NCI-H1417 treated with DMSO at 0.1 percent for 48 hours (cell line): ENCODE measurements at places on chromosomes 13 and 19.

GRCh38 chr13:43122791-43123190 is 99.4 kb downstream of the DNAJC15 start:
- DNase-seq = no peak

DNA sequence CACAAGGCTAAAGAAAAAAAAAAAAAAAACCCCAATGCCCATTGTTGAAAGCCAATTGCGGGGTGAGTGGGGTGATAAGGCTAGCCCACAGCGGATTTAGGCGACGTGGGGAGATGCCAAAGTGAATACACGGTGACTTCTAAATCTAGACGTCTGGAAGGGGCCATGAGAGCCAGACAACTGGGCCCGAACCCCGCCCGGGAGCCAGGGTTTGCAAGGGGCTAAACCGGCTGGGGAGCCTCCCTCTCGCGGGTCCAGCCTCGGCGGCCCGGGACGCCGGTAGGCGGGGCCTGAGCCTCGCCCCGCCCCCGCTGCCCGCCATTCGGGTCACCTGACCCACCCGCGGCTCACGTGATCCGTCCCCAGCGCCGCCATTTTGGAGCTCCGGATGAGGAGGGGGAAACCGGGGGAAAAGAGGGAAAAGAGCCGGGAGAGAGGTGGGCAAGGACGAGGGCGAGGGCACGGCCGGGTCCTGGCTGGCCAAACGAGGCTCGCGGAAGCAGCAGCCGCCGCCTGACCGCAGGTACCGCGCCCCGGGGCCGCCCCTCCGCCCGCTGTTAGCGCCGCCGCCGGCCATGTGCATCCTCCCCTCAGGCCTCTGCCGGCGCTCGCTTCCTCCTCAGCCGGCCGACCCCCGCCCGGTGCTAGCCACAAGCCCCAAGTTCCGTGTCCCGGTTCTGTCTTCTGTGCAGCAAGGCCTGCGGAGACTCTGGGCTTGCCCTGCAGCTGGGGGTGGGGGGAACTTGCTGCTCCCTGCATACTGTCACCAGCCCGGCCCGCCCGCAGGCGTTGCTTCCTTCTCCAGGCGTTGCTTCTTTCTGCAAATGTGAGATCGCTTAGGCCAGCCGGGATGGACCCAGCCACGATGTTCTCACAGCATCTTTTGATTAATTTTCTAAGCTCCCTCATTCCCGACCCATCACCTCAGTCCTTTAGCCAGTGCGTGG is at the start of gene ZNF507:
TSS of gene ZNF507 (plus strand) at position 350 of the 947 bp plus-strand sequence. CDS start 7,221 bp downstream, outside the sequence.
- no peak for DNase-seq

- no peak for DNase-seq
These were observed 19.1 kb downstream of the CEBPG start for GRCh38 chr19:33392341-33393285.

DNA sequence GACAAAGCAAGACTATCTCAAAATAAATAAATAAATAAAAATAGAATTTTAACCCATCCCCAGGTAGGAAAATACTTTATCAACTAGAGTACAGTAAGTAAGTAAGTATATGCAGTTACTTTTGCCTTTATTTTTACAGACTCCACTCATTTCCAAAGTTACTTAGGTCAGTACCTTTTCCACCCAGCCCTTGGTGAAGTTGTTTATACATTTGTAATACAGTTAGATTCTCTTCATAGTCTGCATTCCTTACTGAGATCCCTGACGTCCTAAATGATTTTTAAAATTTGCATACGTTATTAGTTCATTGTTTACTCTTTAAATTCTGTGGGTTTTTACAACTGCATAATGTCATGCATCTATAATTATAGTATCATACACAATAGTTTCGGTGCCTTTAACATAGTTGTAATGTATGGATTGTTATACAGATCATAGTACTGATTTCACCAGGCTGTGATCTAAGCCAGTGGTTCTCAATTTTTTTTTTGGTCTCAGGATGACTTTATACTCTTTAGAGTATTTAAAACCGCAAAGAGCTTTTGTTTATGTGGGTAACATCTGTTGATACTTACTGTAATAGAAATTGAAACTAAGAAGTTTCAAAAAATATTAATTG is 10.4 kb downstream of the SETDB2 start:
- no peak for DNase-seq

- DNase-seq = no peak
These were observed 412.9 kb upstream of the SPRY2 start for GRCh38 chr13:80753866-80754265.

GRCh38 chr19:44236384-44236783 is 23.3 kb upstream of the ZNF233 start:
- DNase-seq = no peak

DNA sequence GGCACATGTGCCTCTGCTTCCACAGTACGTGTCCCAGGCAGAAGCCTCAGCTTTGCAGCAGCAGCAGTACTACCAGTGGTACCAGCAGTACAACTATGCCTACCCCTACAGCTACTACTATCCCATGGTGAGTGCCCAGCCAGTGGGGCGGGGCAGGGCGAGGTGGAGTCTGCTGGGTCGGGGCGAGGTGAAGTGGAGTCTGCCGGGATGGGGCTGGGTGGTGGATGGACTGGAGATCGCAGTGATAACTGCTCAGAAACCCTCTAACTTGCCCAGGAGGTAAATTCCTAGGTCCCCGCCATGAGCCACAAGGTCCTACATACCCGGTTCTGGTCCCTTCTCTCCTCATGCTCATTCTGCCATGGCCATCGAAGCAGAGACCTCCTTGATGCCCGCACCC is 3.6 kb downstream of the LENG8 start:
- no peak for DNase-seq

DNA sequence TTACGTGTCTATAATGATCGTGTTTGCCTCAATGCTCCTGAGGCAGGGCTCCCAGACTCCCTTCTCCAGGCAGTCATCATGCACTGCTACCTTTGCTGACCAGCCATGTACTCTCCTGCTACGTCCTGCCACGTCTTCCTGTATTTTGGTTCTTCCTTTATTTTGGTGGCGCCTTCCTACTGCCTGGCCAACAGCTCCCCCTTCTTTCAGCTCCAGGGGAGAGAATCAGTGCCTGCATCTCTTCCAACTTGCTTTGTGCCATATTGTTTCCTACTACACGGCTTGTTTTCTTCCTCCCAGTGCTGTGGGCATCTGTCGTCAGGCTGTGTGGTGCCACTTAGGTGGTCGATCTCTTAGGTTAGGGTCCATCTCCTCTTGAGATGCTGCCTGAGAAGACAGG is 96.2 kb downstream of the FGF9 start:
- DNase-seq = no peak

- no peak for DNase-seq
These were observed 453.0 kb downstream of the SLITRK5 start for GRCh38 chr13:88124142-88124541.

DNA sequence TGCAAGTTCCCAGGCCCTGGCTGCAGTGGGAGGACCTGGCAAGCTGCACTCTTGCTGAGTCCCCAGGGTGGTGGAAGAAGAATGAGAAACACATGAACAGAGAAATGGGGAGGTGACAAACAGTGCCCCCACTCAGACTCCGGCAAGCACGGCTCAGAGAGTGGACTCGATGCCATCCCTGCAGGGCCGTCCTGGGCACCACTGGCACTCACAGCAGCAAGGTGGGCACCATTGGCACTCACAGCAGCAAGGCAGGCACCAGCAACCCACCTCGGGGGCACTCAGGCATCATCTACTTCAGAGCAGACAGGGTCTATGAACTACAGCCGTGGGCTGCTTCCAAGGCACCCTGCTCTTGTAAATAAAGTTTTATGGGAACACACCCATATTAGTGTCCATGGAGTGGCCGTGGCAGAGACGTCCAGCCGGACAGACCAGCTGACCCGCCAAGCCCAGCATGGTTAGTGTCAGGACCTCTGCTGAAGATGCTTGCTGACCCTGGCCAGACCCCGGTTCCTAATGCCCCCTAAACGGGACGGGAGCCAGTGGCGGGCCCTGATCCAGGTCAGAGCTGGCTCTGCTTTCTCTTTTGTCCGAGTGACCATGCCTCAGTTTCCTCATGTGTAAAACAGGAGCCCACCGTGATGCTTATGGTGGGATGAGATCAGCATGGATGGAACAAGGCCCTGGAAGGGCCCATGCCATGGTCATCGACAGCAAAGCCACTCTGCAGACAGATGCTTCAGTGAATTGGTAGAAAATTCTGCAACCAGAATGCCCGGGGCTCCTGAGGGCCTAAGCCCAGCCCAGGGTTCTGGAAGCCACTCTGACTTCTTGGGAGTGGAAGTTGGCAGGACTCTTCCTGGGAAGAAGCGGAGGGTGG is 2.1 kb upstream of the F10 start:
- no peak for DNase-seq

GRCh38 chr13:104799152-104799551 is 1732.9 kb upstream of the SLC10A2 start:
- DNase-seq = no peak

DNA sequence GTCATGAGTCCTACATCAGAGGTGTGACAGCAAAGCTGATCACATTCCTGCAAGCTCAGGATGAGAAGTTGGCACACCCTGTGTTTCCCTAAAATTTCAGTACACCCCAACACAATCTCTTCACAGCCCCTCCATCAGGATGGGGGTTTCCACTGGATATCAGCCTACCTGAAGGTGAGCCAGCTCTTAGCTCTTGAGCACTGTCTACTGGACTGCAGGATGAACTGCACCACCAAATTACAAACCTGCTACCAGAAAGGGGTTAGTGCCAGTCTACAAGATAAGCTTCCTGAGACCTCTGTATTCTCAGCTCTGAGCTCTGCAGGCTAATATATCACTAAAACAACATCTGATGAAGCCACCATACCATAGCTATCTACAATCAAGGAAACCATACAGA is 1616.2 kb upstream of the SPRY2 start:
- no peak for DNase-seq

DNA sequence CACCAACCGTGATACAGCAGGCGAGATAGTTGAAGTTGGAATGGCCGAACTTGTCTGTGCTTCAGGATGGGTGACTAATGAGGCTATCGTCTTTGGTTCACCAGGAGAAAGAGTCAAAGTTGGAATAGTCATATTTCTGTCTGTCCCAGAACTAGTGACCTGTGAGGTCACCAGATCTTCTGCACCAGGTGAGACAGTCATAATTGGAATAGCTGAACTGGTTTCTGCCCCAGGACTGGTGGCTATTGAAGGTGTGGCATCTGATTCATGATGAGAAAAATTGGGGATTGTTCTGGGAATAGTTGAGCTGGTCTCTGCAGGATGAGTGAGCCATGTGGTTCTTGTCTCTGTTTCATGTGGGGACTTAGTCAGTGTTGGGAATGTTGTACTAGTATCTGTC is 71.6 kb downstream of the MUC16 start:
- no peak for DNase-seq
